Heart right ventricle (tissue), 16 donors: ENCODE measurements at places on chromosomes 16 and 17.
A peak's percentile ranks its signal among the peaks of the same experiment; 100 is the strongest.

DNA sequence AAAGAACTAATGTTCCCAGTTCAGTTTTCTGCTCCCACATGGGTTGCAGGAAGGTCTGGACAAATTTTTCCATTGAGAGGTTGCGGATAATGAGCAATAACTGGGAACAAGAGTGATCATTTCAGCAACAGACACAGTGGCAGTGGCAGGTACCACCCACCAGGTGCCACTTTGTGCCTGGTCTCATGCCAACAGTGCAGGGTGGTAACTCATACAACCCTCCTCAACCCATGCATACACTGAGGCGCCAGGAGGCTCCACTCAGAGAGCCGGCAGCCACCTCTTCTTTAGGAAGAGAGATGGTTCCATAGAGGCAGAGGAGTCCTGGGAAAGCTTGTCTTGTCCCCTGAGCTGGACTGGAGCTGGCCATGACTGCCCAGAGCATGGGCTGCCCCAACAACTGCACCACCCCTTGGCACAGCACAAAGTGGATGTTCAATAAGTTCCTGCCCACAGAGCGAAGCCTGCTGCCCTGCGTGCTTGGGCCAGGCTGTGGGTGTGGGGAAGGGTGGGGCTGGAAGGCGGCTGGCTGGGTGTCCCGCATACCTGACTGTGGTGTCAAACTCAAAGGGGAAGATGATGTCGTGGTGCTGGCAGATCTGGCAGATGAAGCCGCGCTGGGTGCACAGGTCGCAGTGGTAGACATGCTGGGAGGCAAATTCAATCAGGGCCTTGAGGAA is 6.4 kb upstream of the ARHGAP27 start:
- DNase-seq, result no peak

DNA sequence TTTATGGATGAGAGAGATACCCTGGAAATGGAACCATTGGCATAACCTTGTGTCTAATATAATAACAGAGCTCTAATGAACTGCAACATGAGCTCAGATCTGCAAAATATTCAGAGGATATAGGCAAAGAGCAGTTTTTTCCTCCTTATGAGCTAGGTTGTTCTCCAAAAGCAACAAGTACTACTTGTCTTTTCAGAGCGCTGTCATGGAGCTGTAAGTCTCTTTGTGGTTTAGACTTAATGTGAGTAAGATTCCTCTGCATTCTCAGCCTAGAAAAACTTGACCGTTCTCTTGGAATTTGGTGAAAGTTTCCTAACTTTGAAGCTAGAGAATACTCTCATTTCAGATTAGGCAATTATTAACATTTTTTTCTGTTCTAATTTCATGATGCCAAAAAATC is 85.2 kb downstream of the FTO start:
- DNase-seq, result no peak

DNA sequence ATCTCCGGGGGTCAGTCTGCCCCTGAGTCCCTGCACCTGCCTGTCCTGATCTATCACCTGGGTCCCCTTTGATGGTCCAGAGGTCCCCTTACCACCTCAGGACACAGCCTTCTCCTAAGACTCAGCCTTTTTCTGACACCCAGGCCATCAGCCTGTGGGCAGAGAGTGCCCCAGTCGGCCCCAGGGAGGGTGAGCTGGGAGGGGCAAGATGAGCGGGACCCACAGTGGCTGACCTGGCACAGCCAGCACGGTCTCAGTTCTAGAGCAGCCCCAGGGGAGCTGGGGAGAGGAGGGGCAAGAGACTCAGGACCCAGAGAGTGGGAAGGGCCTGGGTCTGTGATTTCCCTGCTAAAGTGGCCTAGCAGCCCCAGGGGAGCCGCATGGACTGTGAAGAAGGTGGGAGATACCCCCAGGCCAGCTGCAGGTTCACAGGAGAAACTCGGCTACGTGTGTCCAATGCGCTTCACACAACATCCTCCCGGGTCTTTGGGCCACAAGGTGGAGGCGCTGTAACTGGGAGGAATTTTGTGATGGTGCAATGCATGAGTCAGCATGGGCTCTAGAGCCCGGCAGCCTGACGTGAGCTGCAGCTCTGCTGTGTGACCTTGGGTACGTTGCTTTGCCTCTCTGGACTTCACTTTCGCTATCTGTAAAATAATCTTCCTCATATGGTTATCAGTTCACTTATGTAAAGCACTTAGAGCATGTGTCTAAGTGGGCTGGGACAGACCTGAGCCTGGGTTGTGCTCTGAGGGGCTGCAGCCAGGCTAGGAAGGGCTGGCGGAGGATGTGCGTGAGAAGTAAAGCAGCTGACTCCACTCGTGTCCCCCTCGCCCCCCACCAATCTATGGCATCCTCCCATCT is 67.2 kb upstream of the LHX1 start:
- no peak for DNase-seq

DNA sequence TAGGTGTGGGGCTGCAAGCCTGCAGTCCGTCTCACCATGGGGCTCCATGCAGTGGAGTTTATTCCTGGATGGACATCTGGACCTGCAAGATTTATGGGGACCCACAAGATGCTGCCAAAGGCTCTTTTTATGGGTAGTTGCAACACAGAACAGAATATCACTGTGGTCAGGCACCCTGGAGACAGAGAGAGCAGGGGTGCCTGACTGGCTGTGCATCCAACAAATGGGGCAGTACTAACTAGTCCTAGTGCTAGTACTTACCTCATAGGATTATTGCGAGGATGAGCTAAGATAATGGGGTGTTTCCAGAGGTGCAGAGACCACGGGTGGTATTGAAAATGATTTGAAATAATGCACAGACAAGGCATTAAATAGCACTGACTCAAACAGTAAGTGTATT is 42.4 kb upstream of the MMP2 start:
- no peak for DNase-seq

DNA sequence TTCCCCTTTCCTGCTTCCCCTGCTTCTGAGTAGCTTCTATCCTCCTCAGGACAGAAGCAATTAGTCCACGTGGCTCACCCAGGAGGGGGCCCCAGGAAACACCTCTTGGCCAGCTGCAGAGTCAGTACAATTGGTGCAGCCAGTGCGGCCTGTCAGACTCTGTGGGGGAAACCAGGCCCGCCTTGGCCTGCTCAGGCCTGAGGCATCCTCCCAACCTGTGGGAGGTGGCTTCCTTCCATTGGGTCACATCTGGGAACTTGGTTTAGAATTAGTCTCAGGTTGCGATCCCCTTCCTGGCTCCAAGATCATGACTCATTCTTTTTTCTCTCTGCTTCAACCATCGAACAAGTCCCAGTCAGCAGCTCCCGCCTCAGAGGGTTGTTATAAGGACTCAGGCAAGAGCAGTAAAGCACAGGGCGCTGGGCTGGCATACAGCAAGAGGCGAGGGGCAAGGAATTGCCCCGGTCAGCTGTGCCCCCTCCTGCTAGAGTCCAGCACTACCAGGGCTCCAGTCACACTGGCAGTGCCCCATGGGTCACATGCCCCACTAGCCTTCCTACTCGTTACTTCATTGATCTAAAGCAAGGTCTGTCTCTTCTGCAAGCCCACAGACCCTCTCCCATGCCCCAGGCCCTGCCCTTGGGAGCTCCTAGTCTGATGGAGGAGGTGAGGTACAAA is 8.1 kb upstream of the EPX start:
- no peak for DNase-seq

DNA sequence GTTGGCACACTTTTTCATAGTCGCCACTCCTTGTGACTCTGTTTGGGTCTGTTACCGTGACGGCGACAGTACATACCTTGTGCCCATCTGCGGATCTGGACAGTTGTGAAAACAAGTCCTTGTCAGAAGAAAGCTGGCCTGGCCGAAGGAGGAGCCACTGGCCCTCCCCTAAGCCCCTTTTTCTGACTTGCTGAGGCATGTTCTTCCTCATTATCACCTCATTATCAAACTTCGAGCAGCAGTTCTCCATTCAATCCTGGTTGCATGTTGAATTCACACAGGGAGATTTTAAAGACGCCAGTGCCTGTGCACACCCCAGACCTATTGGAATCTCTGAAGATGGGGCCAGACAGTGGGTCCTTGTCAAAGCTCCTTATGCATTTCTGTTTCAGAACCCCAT is 61.1 kb downstream of the CYLD start:
- no peak for DNase-seq

- no peak for DNase-seq
These were observed 101.0 kb upstream of the CNTNAP4 start for GRCh38 chr16:76176153-76176552.

DNA sequence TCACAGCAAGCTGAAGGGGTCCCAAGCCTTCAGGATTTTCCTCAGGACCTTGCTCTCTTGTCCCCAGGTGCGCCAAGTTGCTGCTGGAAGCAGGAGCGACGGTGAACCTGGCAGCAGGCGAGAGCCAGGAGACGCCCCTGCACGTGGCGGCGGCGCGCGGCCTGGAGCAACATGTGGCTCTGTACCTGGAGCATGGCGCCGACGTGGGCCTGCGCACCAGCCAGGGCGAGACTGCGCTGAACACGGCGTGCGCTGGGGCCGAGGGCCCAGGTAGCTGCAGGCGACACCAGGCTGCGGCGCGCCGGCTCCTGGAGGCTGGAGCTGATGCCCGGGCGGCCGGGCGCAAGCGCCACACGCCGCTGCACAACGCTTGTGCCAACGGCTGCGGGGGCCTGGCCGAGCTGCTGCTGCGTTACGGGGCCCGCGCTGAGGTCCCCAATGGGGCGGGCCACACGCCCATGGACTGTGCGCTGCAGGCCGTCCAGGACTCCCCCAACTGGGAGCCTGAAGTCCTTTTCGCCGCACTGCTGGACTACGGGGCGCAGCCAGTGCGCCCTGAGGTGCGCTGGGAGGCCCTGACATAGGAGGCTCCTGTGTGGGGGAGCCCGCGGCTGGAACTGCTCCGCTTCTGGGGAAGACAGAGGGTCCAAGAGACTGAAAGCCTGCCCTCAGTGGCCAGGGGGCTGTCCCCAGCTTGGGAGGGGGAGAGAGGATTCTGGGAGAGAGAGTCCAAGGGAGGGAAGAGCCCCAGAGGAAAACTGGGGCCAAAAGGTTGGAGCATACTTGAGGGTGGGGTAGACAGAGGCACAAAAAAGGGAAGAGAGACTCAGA is 6.4 kb downstream of the ASB16 start:
- DNase-seq, result no peak

DNA sequence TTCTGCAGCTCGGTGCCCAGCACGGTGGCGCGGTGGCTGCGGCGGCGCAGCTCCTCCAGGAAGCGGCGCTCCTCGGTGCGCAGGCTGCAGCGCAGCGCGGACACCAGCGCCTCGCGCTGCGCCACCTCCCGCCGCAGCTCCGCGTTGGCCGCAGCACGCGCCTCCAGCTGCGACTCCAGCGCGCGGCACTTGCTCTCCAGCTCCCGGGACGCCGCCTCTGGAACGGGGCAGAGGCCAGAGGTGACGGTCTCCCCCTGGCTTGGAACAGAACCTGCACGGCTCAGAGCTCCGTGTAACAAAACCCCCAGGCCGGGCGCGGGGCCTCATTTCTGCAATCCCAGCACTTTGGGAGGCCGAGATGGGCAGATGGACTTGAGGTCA is 13.2 kb upstream of the CLUH start:
- peak; percentile 51 for DNase-seq

- no peak for DNase-seq
These were observed 99.9 kb downstream of the ASIC2 start for GRCh38 chr17:33192951-33193911.

- peak; percentile 69 for DNase-seq
These were observed 550 bp upstream of the RNF213 start for GRCh38 chr17:80260069-80260535.

GRCh38 chr17:45311760-45312476 is 4.9 kb downstream of the MAP3K14 start:
- peak; percentile 55 for DNase-seq

DNA sequence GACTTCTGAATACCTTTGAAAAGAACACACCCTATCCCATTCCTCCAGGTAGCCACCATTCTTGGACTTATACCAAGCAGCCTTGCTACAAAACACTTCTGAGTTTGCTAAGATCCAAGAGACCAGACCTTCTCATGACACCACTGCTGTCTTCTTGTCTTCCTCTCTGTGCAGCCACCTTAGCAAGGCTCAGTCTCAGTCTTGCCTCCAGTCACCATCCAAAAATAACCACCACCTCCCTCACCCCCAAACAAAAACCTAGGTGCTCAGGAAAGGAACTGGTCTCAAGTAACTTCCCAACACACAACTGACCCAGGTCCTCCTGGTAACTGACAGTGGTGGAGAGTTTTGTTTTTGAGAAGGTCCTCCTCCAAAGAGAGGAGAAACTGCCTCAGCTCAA is 90.9 kb upstream of the CORO6 start:
- DNase-seq, result no peak

DNA sequence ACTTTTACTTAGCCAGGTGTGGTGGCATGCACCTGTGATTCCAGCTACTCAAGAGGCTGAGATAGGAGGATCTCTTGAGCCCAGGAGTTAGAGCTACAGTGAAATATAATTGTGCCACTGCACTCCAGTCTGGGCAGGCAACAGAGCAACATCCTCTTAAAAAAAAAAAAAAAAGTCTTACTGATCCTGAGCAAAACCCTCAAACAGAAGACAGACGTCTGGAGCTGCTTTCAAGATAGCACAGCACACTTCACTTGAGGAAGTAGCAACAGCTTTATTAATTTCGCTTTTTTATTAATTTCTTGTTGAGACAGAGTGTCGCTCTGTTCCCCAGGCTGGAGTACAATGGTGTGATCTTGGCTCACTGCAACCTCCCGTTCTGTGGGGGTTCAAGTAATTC is 10.2 kb upstream of the GGA2 start:
- DNase-seq, result no peak

DNA sequence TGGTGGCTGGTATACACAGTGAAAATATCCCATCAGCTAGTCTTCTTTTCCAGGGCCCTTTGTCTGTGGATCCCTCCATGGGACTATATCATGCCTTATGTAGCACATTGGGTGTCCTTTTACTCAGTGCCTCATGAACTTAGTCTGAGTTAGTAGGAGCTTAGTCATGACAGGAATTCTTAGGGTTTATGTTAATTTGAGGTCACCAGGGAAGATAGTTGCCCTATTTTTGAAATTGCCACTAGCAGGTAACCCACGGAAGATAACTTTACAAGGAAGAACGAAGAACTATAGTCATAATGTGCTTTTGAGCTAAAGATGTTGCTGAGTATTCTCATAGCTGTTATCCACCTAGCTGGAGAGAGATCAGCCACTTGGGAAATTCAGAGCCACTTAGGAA is 14.8 kb upstream of the PLK1 start:
- DNase-seq, result no peak
